ENCODE measurements at places on chromosomes 12 and 14.

- DNase-seq = no peak
Observed at GRCh38 chr14:26730929-26731618, 133.2 kb upstream of the NOVA1 start.

DNA sequence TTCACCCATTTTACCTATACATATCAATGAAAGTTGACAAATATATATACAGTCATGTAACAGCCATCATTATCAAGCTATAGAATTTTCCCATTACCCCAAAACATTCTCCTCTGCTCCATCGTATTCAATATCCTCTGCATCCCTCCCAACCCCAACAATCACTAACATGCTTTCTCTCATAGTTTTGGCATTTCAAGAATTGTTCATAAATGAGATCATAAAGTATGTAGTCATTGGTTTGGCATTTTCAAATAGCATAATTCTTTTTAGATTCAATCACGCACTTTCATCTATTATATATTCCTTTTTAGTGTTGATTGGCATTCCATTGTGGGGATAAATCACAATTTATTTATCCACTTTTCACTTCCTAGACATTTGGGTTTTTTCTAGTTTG lies 866.0 kb upstream of the TMEM132C start:
- DNase-seq = no peak

GRCh38 chr12:53719649-53720048 lies 7.6 kb downstream of the CALCOCO1 start:
- no peak for DNase-seq

DNA sequence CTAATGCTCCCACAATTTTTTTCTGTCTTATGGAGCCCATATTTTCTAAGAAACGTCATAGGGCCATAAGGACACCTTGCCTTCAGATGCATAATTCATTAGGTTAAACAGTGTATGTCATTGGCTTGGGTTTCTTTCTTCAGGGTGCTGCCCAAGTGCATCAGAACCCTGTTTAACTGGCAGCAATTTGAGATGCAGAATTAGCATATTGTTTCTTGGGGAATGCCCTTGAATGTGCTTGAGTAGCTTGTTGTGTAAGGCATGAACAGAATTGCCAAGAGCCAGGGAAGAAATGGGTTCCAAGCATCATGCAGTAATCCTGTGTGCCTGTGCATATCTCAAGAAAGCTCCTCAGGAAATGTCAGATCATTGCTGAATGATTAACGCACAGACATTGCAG lies 277.2 kb downstream of the SYT1 start:
- DNase-seq = no peak

GRCh38 chr12:46386877-46387629 lies 14.5 kb upstream of the SLC38A2 start:
- DNase-seq = peak; percentile 35

DNA sequence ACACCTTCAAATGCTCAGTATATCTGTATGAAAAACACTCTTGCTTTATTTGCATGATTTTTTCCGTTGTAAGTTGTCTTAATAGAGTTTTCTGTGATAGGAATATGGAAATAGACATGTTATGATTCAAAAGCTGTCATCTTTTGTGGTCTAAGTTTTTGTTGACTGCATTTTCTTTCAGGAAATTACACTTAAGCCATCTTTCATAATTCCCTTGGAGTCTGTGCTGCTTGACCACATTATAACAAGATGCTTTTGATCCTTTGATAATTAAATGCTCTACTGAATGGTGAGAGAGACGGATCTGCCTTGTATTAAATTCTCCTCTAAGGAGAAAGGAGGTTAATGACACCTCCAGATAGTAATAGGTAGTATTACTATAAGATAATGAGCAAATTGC lies 272.8 kb upstream of the DAAM1 start:
- DNase-seq = no peak

GRCh38 chr12:45433441-45433868 lies 217.6 kb downstream of the ANO6 start:
- DNase-seq = no peak

GRCh38 chr14:61128382-61129167 lies 147.5 kb downstream of the SLC38A6 start:
- DNase-seq = no peak

DNA sequence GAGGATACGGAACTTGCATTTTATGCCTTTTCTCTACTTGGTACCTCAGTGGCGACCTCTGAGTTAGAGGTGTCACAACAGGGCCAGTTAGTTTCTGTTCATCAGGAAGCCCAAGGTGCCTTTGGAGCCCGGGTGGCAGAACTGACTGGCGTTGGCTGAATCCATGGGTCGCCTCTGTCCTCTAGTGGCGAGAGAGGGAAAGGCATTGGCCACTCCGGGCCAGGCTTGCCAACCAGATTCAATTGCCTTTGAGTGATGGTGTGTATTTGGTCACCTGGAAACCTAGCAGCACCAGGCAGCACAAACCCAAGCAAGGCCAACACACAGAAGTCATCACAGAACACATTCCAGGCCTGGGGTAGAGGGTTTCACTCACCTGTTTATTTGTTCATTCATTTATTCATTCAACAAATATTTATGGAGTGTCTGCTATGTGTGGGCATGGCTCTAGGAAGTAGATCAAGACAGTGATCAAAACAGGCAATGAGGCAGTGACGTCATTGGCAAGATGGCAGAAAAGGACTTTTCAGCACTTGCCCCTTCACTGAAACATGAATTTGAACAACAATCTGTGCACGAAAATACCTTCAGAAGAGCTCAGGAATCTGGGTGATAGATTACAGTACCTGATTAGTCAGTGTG lies 40.5 kb upstream of the KCNA5 start:
- DNase-seq = no peak

DNA sequence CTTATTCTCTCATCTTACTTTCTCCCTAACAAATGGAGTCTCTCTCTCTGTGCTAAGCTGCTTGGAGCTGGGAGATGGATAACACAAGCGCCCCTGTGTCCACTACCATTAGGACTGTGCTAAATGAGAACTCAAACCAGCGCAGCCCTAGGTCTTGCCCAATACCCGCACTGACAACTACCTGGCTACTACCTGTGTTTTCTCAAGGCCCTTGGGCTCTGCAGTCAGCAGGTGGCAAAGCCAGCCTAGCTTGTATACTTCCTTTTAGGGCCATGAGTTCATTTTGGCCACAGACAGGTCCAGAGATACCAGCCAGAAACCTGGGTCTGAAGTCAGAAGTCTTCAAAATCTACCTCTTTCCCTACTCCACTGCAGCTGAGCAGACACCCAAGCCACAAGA lies 13.0 kb upstream of the SLCO1B1 start:
- no peak for DNase-seq

DNA sequence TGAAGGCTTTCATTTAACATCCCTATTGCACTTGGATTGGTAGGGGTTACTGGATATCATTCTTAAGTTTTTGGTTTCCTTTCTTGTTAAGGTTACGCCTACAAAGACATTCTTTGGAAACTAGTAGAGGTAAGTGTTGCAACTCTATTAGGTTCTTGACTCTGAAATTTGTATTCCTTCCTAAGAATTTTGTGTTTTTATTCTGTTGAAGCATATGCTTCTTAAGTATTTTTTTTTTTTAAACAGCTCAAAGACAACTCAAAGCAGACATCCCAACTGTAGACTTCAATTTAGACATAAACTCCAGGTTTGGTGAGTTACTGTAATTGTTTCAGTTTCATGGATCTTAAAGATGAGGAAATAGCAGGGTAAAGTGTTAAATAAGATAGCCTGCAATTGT lies 1.1 kb upstream of the RBMS2 start:
- DNase-seq = no peak

GRCh38 chr12:89386138-89386537 lies 33.8 kb upstream of the DUSP6 start:
- DNase-seq = no peak

DNA sequence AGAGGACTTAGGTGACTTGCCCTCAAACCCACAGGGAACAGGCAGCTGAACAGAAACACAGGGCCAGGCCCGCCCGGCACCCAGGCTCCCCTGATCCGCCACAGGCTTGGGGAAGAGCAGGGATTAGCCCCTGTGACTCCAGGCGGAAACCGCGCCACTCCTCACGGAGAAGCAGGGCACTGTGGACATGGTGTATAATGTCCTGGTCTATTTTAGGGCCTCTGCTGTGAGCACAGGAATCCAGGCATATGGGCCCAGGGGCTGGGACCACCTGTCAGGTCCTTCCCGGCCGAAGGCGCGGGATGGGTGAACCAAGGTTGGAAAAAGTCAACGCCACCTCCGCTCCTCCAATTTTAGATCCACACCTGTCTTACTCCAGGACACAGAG lies 34.6 kb upstream of the MEG3 start:
- DNase-seq = no peak

- no peak for DNase-seq
Observed at GRCh38 chr14:105465209-105466031, 9.2 kb upstream of the CRIP2 start.

GRCh38 chr12:60535363-60535762 lies 939.5 kb downstream of the SLC16A7 start:
- no peak for DNase-seq

- DNase-seq = no peak
Observed at GRCh38 chr14:104879201-104879982, 14.3 kb downstream of the CEP170B start.

GRCh38 chr14:104680806-104681688 lies 8.4 kb upstream of the INF2 start:
- DNase-seq = no peak

GRCh38 chr14:20516921-20517320 lies 11.6 kb downstream of the RNASE10 start:
- DNase-seq = no peak

All from thymus (tissue), 14 donors.